Esophagus muscularis mucosa (tissue), 4 donors: ENCODE measurements at places on chromosomes 2 and 18. TPM values are rescaled to one million over a fixed set of nuclear protein-coding genes. Genes with fewer than 3 reads are reported as not detected.

FZD7 gene
- 54.7 TPM for total RNA-seq

C2orf78 gene
- not detected for total RNA-seq

SP9 gene
- not detected for total RNA-seq

NEU2 gene
- not detected for total RNA-seq

MFSD2B gene
- not detected for total RNA-seq

EVA1A gene
- total RNA-seq: not detected

OBSL1 gene
- 123 TPM for total RNA-seq

APCDD1 gene
- 30.7 TPM for total RNA-seq

PASK gene
- total RNA-seq: 1.5 TPM

LOXHD1 gene
- total RNA-seq: 0.13 TPM

CNTNAP5 gene
- total RNA-seq: not detected

- no peak for DNase-seq
- no peaks in the 10 kb centered on the region for H3K27me3 ChIP-seq
- H3K36me3 ChIP-seq: peaks cover 77% of the 10 kb centered on the region
- H3K4me3 ChIP-seq: no peak overlapping the region
- no peak overlapping the region for H3K27ac ChIP-seq
Measured at GRCh38 chr2:210459880-210460279, 16.7 kb downstream of the LANCL1 start.

- H3K27ac ChIP-seq: peak overlapping the region; percentile 6
- peaks cover 3% of the 10 kb centered on the region for H3K4me1 ChIP-seq
- H3K27me3 ChIP-seq: no peaks in the 10 kb centered on the region
- H3K4me3 ChIP-seq: no peak overlapping the region
- no peak for DNase-seq
Measured at GRCh38 chr2:67445652-67446268, 48.6 kb downstream of the ETAA1 start.

DNA sequence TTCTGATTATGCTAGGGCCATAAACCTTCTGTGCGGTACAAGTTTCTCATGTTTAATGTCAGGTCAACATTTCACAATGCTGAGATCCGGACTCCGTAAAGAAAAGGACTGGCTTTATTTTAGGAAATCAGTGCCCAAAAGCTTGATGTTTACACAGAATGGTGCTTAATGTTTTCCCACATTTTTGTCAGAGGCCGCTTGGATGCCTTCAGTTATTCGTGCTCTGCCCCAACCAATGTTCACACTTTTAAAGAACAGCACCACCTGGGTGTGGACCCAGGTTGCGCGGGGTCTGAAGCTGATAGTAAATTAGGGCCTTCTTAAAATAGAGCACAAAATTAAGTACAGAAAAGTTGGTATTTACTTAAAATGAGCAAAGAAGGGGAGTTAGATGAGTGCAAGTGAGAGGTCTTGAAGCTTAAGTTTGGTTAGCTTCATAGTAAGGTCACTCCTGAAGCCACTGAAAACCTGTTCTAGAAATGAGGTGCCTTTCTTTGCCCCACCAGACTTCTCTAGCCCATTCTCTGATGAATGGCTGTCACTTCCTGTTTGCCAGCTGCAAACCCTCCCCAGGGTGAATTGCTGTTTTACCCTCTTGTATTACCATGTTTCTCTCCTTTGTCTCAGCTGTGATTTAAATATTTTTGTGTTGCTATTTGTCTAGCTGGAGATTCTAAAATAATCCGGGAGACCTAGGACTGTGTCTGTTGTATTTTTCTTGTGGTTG, 20.5 kb downstream of the SLC3A1 start:
- peaks cover 10% of the 10 kb centered on the region for H3K4me1 ChIP-seq
- no peak for DNase-seq
- H3K27me3 ChIP-seq: peaks cover 4% of the 10 kb centered on the region
- no peak overlapping the region for H3K4me3 ChIP-seq

DNA sequence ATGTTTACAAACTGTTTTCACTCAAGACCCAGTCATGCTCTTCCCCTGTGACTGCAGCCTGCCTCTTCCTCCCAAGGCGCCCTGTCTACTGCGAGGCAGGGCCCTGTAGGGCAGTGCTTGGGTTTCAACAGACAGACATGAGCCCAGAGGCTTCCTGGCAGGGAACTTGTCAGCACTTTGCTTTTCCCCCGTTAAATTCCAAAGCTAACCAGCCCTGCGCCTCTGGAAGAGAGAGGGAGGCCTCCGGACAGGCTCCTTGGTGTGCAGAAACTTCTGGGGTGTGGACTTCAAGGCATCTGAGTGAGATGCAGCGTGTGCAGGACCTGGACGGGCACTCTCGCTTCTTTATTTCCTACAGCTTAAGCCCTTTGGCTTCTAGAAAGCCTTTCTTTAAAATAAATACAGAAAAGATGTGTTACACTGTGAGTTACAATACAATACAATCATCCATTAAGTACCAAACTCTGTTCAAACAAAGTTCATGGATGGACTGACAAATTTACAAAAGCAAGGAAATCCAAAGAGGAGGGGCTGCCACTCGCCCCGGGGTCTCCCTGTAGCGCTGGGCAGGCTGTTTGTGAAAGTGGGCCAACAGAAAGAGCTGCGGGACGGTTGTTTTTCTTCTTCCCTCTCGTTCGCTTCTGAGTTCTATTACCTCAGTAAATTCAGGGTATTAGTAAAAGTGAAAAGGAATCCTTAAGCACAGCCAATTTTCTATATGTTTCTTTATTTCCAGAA, 8.8 kb upstream of the ZNF516 start:
- no peaks in the 10 kb centered on the region for H3K4me1 ChIP-seq
- H3K36me3 ChIP-seq: no peaks in the 10 kb centered on the region
- no peak overlapping the region for H3K27ac ChIP-seq
- no peak for DNase-seq
- H3K27me3 ChIP-seq: no peaks in the 10 kb centered on the region

GRCh38 chr2:195818526-195818925, 161.5 kb downstream of the SLC39A10 start:
- no peaks in the 10 kb centered on the region for H3K27me3 ChIP-seq
- H3K36me3 ChIP-seq: no peaks in the 10 kb centered on the region
- DNase-seq: no peak
- no peak overlapping the region for H3K27ac ChIP-seq
- no peaks in the 10 kb centered on the region for H3K4me1 ChIP-seq
- H3K4me3 ChIP-seq: no peak overlapping the region

- H3K4me1 ChIP-seq: no peaks in the 10 kb centered on the region
- no peaks in the 10 kb centered on the region for H3K36me3 ChIP-seq
- H3K27ac ChIP-seq: no peak overlapping the region
- H3K27me3 ChIP-seq: no peaks in the 10 kb centered on the region
Measured at GRCh38 chr2:112750560-112750843, 13.9 kb downstream of the CKAP2L start.

DNA sequence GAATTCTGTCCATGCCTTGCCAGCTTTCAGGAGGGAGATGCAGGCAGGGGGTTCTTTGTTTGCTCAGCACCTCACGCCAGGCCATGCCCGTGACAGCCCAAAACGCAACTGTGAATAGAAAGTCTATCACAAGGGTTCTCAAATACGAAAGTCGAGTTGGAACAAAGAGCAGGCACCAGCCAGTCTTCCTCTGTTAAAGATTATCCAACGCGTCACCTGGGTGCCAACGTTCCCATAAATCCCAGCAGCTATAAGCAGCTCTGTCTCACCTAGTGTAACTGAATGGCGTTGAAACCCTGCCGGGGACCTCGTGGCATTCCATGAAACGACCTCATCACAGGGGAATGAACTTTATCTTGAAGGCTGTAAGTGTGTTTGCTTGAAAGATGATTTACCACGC, 84.8 kb upstream of the GATA6 start:
- H3K36me3 ChIP-seq: no peaks in the 10 kb centered on the region
- no peaks in the 10 kb centered on the region for H3K4me1 ChIP-seq
- H3K27me3 ChIP-seq: no peaks in the 10 kb centered on the region
- H3K4me3 ChIP-seq: no peak overlapping the region
- H3K27ac ChIP-seq: no peak overlapping the region

- DNase-seq: no peak
- no peaks in the 10 kb centered on the region for H3K27me3 ChIP-seq
- no peaks in the 10 kb centered on the region for H3K36me3 ChIP-seq
- no peak overlapping the region for H3K4me3 ChIP-seq
- peaks cover 9% of the 10 kb centered on the region for H3K4me1 ChIP-seq
- H3K27ac ChIP-seq: no peak overlapping the region
Measured at GRCh38 chr2:9093324-9093723, 89.8 kb upstream of the MBOAT2 start.

- no peak overlapping the region for H3K4me3 ChIP-seq
- H3K4me1 ChIP-seq: no peaks in the 10 kb centered on the region
- H3K27me3 ChIP-seq: no peaks in the 10 kb centered on the region
- H3K36me3 ChIP-seq: no peaks in the 10 kb centered on the region
- no peak overlapping the region for H3K27ac ChIP-seq
Measured at GRCh38 chr18:38879871-38880270, 1314.3 kb upstream of the CELF4 start.

- no peaks in the 10 kb centered on the region for H3K36me3 ChIP-seq
- H3K27me3 ChIP-seq: peaks cover 3% of the 10 kb centered on the region
- peaks cover 52% of the 10 kb centered on the region for H3K4me1 ChIP-seq
- peak within 1 kb of the TSS; percentile 79 for H3K27ac ChIP-seq
- DNase-seq: peak; percentile 90
- peak within 1 kb of the TSS; percentile 87 for H3K4me3 ChIP-seq
Measured at GRCh38 chr2:199457147-199458008, at the start of gene SATB2. Gene SATB2, minus strand, starts transcription at chr2:199457939. Its CDS starts 1,902 bp downstream, at chr2:199456037.

GRCh38 chr18:67265464-67266245, 250.9 kb downstream of the DSEL start:
- H3K4me1 ChIP-seq: no peaks in the 10 kb centered on the region
- no peak overlapping the region for H3K27ac ChIP-seq
- no peaks in the 10 kb centered on the region for H3K36me3 ChIP-seq
- H3K4me3 ChIP-seq: no peak overlapping the region
- no peak for DNase-seq

GRCh38 chr18:48886520-48887293, 64.1 kb downstream of the SMAD7 start:
- no peak overlapping the region for H3K4me3 ChIP-seq
- H3K36me3 ChIP-seq: no peaks in the 10 kb centered on the region
- peaks cover 19% of the 10 kb centered on the region for H3K4me1 ChIP-seq

DNA sequence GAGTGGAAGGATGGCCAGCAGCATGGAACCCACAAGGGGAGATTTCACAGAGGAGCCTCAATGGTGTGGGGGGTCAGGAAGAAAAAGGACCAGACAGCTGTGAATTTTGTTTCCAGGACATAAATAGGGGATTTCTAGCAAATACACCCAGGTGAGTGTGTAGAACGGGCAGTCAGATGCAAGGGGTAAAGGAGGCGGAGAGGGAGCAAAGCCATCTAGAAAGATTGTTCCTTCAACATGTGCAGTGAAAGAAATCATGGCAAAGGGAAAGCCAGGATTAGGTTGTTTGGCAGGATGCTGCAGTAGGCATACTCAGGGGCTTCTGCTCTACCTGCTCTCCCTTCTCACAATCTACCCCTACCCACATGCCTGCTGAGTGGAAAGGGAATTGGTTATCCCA, 119.4 kb upstream of the EPC2 start:
- H3K36me3 ChIP-seq: no peaks in the 10 kb centered on the region
- no peaks in the 10 kb centered on the region for H3K27me3 ChIP-seq
- H3K4me1 ChIP-seq: no peaks in the 10 kb centered on the region
- no peak overlapping the region for H3K4me3 ChIP-seq
- DNase-seq: peak; percentile 78

DNA sequence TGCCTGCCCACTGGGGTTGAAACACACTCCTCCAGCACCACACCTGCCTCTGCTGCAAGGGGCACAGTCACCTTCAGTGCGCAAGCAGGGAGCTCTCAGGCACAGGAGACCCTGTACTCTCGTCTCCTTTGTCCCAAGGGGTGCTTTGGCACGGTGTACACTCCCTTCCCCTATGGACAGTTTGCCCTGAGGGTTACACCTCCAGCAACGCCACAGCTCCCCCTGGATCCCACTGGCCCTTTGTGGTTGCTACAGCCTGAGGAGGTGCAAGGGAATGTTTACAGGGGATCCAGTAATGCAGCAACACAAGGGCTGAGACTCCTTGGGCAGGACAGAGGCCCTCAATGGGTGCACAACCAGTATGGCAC, 45.2 kb upstream of the FAM117B start:
- H3K4me3 ChIP-seq: no peak overlapping the region
- no peaks in the 10 kb centered on the region for H3K27me3 ChIP-seq
- no peak overlapping the region for H3K27ac ChIP-seq

DNA sequence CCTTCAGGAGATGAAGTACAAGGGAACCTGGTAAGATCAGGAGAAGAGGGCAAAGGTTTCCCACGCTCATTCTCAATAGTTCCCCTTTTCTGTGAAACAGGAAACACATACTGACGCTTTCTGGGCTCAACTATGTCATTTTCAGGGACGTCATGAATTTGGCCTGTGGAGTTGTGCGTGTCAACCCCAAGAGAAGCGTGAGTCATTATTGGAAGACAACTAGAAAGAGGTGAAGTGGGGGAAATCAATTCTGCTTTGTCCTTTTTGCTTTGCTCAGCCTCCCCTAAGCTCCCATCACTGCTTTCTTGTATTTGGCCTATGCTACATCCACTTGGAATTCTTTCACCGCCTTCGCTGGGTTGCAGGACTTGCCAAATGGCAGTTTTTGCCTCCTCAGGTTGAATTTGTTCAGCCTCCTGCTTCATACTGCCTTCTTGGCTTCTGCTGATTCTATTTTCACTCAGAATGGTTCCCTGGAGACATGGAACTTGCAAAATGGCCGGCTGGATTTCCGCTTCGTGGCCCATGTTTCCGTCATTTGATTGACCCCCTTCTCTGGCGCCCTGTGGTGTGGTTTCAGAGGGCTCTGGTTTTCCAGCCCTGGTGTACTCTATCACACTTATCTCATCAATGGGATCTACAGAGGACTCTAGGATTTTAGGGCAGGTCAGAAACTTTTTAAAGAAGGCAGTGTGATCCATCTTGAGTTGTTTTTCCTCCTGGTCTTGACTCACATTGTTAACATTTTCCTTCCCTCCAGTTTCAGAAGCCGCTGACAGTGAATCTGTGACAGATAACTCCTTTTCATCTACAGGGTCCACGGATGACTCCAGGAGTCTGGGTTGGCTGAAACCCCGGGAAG, 93.3 kb downstream of the ALPK2 start:
- no peaks in the 10 kb centered on the region for H3K4me1 ChIP-seq
- no peaks in the 10 kb centered on the region for H3K27me3 ChIP-seq
- H3K27ac ChIP-seq: no peak overlapping the region

- H3K27me3 ChIP-seq: no peaks in the 10 kb centered on the region
- H3K36me3 ChIP-seq: peaks cover 100% of the 10 kb centered on the region
- no peak overlapping the region for H3K27ac ChIP-seq
- no peak overlapping the region for H3K4me3 ChIP-seq
- H3K4me1 ChIP-seq: no peaks in the 10 kb centered on the region
Measured at GRCh38 chr2:238255636-238256035, 15.8 kb upstream of the HES6 start.

DNA sequence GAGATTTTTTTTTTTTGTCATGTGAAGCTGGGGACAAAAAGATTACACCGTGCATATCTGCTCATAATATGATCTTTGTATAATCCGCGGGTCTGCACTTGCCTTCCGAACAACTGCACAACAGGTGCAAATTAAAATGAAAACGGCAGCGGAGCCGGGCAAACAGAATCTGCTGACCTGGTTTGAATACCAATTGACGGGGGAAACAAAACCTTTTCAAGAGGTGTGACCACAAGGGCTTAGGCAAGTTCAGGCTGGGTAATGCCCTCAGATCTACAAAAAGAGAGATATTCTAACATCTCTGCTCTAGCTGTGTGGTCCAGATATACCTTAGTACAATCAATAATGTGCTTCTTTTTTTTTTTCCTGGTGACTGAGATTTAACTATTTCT, 88.5 kb downstream of the ZEB2 start:
- no peak for DNase-seq
- peak overlapping the region; percentile 30 for H3K27ac ChIP-seq
- H3K27me3 ChIP-seq: no peaks in the 10 kb centered on the region
- H3K4me1 ChIP-seq: peaks cover 19% of the 10 kb centered on the region
